ENCODE measurements at places on chromosomes 7 and 10.

DNA sequence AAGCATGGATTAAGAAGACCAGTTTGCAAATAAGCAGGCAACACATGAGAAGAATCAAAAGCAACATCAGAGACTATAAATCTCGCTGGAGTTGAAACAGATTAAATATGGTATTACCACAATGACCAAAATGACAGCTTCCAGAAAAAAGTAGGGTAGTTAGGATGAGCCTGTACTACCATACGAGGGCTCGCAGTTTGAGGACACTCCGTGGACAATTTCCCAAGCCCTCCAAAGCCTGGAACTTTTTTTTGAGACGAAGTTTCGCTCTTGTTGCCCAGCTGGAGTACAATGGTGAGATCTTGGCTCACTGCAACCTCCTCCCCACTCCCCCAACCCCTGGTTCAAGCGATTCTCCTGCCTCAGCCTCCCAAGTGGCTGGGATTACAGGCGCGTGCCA lies 1.0 kb downstream of the LRRC17 start:
- DNase-seq: no peak

DNA sequence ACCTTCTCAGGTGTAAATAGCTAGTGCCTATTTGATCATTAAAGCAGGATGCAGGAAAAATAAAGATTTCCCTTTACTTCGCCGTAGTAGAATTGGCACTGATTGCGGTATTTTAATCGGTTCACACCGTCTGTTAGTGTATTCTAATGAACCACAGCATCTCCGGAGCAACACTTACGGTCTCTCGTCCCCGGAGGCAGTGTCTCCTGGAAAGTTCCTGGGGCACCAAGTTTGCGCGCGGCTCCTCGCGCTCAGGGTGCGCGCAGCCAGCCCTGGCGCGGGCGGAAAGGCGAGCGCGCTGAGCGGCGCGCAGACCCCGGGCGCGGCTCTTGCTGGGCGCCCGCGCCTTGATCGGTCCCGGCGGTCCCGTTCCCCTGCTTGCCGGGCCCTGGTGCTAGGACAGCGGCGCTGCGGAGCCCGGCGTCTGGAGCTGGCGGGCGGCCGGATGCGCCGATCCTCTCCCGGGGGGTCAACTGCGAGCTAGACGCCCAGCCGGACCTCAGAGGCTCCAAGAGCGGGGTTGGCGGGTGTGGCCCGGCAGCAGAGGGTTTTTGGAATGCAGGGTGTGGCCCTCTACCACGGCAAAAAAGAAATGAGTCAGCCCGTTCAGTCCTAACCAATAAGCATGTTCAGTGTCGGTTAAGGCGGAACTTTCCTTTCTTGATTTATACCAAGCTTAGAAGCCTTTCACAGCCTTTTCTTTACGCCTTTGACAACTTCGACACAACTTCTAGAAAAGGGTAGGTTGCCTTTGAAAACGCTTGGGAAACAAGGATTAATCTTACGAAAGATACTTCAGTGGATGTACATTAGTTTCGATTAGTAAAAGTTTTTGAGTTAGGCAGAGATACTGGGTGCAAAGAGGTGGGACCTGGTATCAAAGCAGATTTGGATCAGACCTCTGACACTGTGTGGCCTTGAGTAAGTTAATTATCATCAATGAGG lies 166.8 kb upstream of the ASAH2 start:
- DNase-seq: peak; percentile 87

DNA sequence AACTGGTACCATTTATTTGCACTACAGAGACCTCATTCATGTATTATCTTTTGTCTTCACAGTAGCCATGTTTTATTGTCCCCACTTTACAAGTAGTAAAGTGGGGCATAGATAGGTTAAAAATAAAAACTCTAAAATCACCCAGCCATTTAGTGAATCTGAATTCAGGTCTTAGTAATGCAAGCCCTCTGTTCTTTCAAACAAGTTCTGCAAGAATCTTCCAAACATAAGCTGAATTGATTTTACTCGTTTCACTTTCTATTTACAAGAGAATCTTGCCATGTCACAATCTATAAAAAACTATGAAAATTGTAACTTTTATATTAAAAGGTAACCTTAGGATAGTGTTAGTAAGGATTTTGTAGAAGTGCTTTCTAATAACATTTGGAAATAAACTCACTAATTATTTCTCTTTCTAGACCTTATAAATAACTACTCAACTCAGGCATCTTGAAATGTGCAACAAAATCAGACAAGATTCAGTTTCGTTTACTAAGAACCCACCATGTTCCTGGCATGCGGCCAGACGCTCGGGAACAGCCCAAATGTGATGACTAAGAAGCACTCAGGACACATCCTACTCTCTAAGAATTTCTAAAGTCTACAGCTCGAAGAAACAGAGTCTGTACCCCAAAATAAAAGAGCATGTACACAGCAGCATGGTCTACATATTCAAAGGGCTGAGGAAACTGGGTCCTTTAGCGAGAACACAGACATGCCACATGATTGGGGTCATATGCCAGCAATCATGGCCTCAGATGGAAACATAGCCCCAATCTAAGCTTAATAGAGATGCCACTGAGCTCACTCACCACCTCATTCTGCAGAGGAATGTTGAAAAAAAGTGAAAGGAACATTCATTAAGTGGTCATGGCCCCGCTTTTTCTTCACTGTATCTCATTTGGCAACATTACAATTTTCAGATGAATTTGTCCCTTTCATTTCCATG lies 167.6 kb downstream of the AMPH start:
- peak; percentile 70 for DNase-seq

DNA sequence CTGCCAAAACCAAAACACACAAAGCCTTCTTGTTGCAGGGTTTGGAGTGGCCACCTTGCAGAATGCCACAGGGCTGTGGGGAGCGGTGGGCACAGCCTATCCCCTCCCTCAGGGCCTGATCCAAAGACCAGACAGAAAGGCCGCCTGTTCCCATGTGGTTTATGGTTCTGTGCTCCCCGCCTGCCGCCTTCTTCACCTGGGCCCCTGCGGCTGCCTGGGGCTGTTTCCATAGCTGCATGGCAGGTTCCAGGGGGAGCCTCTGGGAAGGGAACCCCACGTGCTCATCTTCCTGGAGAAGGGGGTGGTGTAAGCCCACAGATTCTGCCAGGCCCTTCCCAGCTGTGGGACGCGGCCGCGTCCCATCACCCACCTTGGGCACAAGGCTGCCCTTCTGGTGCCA lies 70.7 kb upstream of the EZH2 start:
- DNase-seq: no peak

- DNase-seq: no peak
Measured at GRCh38 chr7:32126843-32127242, 56.6 kb upstream of the PDE1C start.
